SK-N-SH (cell line): ENCODE measurements at places on chromosomes 7 and 10. TPM values are rescaled to one million over a fixed set of nuclear protein-coding genes. Genes with fewer than 3 reads are reported as not detected.

The TWIST1 gene
- polyA plus RNA-seq, result 162 and 170 TPM in 2 replicates

The SLC26A3 gene
- not detected in 2 replicates for polyA plus RNA-seq

- no peak for DNase-seq
Measured at GRCh38 chr7:2497500-2498336, 21.5 kb upstream of the GRIFIN start.

GRCh38 chr10:21497177-21497807, 28.2 kb downstream of the SKIDA1 start:
- DNase-seq, result peak; percentile 98

- DNase-seq, result no peak
Measured at GRCh38 chr10:32943854-32944661, 14.0 kb downstream of the ITGB1 start.

- no peak for DNase-seq
Measured at GRCh38 chr7:27663989-27664331, 1.3 kb upstream of the HIBADH start.

The AQP1 gene
- polyA plus RNA-seq, result 1.7 and 2.4 TPM in 2 replicates

- peak; percentile 67 for DNase-seq
Measured at GRCh38 chr7:70582927-70583895, 548.7 kb upstream of the GALNT17 start.

GRCh38 chr7:2559283-2559950, 638 bp downstream of the IQCE start:
- DNase-seq, result no peak

GRCh38 chr10:119449760-119450461, 92.6 kb downstream of the RGS10 start:
- no peak for DNase-seq

GRCh38 chr10:44234483-44234875, 150.4 kb downstream of the CXCL12 start:
- DNase-seq, result no peak

DNA sequence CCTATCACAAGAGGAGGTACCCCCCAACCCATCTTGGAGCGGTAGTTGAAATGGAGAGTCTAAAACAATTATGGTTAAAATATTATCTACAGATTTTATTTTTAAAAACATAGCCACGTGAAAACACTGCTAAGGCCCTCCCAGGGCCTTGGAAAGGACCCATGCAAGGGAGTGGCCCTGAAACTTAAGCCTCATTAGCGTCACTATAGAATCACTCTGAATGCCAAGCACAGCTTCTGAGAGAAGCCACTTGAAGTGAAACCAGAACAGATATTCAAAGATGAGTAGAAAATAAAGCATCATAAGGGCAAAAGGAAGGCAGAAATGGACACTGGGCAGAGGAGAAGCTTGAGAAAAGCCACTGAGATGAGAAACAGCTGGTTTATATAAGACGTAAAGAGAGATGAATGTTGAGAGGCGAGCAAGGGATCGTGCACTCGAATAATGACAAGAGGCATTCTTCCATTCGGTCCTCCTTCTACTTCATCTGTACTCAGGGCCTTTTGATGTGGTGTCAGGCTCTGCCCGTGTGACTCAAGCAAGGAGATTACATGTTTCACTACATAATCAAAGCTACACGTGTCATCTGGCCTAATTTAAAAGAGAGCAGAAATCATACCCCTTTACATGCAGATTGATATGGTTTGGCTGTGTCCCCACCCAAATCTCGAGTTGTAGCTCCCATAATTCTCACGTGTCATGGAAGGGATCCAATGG, 33.4 kb upstream of the SLC39A12 start:
- no peak for DNase-seq

GRCh38 chr10:126937026-126937425, 31.8 kb downstream of the DOCK1 start:
- DNase-seq, result no peak

DNA sequence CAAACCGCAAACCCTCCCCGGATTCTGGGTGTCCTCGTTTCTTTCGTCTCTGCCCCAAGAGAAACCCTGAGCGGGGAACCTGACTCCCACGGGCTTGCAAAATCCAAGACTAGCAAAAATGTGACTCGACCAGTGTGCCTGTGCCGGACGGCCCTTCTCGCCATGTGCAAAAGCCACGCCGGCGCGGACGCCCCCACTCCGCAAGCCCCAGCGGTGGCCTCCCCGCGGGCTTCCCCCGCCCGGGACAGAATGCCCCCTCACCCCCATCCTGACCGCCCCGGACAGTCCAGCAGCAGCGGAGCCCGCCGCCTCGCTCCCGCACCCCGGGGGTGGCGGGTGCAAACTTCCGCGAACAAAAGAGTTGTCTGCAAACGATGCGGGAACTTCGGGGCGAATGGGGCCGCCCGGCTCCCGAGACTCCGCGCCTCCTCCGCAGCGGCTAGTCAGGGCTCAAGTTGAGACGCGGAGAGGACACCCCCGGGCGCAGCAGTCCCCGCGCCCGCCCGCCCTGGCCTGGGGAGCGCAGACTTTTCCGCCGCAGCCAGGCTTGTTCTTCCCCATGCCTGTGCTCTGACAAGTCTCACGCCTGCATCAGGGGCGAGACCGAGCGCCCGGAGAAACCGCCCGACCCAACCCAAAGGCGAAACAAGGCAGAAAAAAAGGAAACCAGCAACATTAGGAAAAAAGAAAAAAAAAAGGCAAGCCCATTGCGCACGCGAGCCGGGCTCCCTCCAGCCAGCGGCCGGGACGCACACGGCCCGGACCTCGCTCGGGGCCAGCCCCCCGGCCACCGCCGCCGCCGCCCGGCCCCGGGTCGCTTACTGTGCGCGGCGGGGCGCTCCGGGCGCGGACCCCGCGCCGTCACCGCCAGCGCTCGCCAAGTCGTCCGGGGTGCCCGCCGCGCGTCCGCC, 732 bp downstream of the FAM53B start:
- DNase-seq, result peak; percentile 74
